ENCODE measurements at places on chromosomes 7 and 10.

DNA sequence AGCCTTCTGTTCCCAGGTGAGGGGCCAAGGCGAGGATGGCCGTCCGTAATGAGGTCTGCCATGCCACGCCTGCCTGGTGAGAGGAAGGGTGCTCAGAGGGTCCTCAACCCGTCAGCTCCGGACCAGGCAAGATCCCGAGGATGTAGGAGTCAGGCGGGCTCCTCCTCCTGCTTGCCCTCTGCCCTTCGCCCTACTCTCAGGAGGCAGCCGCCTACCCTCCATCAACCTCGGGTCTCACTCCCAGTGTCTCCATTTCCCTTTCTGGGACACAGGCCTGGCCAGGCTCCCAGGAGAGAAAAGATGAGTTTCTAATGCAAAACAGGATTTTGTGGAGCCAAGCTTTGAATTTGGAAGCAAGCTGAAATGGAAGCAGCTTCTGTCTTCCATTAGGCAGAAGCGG, 184.0 kb downstream of the PTPN20 start:
- no peak for DNase-seq

- peak; percentile 8 for DNase-seq
These were observed 52.7 kb upstream of the BTRC start for GRCh38 chr10:101301111-101301731.

- no peak for DNase-seq
These were observed 4.1 kb upstream of the PRSS1 start for GRCh38 chr7:142745091-142745635.

DNA sequence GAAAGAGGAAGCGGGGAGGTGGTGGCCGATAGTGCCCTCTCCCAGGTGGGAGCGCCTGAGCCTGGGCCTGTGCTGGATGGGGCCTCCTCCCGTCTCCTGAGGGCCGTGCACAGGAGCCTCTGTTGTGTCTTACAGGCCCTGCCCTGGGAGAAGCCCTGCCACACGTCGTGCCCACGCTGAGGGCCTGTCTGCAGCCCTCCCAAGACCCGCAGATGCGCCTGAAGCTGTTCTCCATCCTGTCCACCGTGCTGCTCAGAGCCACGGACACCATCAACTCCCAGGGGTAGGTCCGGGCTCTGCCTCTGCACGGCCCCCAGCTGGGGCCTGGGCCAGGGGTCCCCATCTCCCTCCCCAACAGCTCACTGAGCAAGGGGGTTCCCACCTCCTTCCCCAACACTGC, 43.3 kb upstream of the PRKAR1B start:
- DNase-seq = no peak

DNA sequence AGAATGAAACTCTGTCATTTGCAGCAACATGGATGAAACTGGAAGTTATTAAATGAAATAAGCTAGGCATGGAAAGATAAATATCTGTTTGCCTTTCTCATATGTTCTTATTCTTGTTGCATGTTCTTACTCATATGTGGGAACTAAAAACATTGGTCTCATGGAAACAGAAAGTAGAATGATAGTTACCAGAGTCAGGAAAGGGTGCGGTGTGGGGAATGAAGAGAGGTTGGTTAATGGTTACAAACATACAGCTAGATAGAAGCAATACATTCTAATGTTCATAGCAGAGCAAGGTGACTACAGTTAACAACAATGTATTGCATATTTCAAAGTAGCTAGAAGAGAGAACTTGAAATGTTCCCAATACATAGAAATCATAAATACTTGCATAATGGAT, 105.1 kb downstream of the FAM107B start:
- DNase-seq = no peak

DNA sequence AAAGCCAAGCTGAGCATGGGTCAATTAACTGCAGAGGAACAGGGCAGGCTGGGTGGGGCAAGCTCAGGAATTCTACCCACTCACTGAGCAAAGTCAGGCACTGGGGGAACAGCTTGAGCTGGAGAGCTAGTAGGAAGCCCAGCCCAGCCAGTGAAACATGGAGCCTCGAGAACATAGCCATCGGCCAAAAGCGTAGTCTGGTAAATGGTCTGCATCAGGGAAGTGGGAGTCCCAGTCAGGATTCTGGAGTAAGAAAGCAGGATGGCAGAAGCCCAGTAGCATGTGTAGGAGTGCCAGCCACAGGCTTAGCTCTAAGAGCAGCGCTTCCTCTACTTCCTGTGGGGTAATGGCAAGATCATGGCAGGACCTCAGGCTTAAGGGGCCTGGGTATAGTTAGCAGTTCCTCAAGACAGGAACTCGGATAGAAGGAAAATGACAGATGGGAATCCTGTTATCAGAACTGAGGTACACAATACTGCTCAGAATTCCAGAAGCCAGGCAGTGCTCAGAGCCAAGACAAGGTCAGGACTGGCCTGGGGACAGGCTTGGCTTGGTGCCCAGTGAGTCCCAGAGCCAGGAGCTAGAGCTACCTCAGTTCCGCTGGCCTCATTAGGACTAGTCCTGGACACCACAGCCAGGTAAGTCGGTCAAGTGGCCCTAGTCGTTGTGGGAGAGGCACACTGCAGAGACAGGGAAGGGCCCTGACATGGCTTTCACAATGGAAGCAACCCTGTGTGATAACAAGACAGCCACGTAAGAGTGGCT, 65.4 kb upstream of the MXI1 start:
- no peak for DNase-seq

GRCh38 chr10:4470231-4470835, 355.7 kb upstream of the AKR1E2 start:
- no peak for DNase-seq

DNA sequence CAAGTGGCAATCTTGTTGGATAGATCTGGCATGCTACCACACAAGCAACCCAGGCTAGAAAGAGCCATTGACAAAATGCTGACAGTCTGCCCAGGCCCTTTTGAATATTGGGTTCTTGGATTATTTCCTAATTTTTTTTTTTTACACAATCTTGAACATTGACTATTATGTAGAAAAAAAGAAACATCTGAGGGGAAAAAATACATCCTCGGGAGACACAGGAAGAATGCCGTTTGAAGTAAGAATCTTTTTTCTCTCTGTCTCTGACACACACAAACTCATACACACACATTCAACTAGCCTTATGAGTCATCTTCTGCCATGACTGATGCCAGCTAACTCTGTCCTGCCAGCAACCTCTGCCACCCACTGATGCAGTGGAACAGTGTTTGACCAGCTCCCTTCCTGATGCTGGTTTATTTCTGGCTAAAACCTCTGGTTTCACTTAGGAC, 47.2 kb downstream of the SORBS1 start:
- DNase-seq = no peak

- DNase-seq = peak; percentile 44
These were observed 97.7 kb downstream of the SH3PXD2A start for GRCh38 chr10:103757531-103758293.

- no peak for DNase-seq
These were observed 198.1 kb upstream of the LYZL2 start for GRCh38 chr10:30827531-30828120.

GRCh38 chr10:132860532-132860931, 74.6 kb upstream of the NKX6-2 start:
- no peak for DNase-seq

GRCh38 chr7:157764946-157765537, 428.2 kb downstream of the DNAJB6 start:
- DNase-seq = no peak

- DNase-seq = no peak
These were observed 285.9 kb upstream of the SMIM30 start for GRCh38 chr7:113404245-113404644.

DNA sequence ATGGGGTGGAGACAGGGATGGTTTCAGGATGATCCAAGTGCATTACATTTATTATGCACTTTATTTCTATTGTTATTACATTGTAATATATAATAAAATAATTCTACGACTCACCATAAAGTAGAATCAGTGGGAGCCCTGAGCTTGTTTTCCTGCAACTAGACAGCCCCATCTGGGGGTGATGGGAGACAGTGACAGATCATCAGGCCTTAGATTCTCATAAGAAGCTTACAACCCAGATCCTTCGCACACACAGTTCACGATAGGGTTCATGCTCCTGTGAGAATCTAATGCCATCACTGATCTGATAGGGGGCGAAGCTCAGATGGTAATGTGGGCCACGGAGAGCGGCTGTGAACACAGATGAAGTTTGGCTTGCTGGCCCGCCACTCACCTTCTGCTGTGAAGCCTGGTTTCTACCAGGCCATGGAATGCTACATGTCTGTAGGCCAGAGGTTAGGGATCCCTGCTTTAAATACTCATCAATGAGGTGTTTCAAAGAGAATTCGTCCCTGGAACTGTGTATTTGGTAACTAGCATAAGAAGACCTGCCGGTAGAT, 21.2 kb upstream of the PRKCQ start:
- DNase-seq = peak; percentile 66

DNA sequence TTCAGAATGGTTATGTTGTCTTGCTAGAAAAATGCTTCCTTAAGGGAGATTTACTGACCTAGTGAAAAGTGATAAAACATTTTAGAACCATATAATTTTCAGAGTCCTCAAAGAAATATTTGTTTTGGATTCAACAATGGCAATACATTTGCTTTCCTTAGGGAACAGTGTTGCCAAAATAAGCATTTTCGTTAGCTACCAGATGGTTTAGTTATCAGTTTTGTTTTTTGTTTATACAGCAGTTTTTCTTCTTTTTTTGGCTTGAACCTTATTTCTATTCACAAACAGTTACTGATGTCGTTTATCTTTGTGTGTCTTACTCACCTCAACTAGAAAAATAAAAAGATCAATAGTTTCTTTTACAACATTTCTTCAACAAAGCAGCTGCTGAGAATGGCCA, 48.6 kb downstream of the EXOC4 start:
- DNase-seq = no peak

DNA sequence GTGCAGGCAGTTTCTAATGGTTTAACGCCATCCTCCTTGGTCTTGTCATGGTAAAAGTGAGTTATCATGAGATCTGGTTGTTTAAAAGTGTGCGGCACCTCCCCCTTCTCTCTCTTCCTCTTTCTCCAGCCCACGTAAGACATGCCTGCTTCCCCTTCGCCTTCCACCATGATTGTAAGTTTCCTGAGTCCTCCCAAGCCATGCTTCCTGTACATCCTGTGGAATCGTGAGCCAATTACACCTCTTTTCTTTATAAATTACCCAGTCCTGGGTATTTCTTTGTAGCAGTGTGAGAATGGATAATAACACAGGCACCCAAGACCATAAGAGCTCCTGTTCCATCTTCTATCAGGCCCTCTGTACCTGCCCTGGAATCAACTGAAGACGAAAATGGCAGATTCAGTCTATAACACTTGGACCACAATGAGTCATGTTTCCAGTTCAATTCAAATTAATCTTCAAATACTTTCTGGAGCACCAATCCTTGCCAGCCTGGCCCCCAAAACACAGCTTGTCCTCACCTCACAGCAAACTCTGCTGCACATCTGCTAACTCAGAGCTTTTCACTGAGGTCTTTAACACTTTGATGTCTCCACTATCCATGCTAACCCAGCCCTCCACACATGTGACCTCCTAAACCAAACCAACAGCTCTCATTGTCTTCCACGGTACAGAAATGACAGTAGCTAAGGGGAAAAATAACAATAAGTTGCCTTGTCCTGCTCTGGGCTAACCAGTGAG, 73.2 kb downstream of the SFMBT2 start:
- DNase-seq = no peak

- no peak for DNase-seq
These were observed 40.8 kb downstream of the INPP5A start for GRCh38 chr10:132578287-132578951.

- no peak for DNase-seq
These were observed 134.3 kb downstream of the CUX1 start for GRCh38 chr7:101951757-101952156.

- DNase-seq = no peak
These were observed 137.2 kb upstream of the EFCAB10 start for GRCh38 chr7:105718511-105718925.

DNA sequence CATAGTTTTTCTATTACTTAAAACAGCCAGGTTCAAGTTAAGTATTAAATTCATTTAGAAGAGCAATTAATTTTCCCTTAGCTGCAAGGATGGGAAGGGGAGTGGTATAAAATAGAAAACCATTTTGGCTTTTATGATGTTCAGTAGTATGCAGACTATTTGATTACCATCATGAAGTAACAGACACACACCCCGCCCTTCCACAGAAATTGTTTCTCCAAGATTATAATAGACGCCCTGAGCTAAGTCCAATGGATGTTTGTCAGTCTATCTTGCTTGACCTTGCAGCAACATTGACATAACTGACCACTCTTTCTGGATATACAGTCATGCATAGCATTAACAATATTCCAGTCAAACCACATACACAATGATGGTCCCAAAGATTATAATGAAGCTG, 42.3 kb downstream of the CPEB3 start:
- DNase-seq = no peak

GRCh38 chr7:7793249-7793648, 74.8 kb upstream of the RPA3 start:
- DNase-seq = no peak

DNA sequence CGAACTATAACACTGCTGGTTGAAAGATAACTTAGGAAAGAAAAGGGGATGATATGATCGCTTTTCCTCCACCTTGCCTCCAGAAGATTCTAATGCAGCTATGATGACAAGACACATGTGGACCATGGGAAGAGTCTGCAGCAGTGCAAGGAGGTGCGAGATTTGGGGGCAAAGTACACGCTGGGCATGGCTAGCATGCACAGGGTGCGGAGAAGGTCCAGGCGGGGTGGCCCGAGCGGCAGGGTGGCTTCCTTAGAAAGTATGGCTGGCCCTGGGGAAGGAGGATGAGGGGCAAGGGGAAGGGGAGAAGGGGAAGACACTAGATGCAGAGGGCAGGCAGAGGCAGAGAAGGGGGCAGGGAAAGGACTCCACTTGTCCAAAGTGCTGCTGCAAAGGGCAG, 15.6 kb downstream of the ATXN7L1 start:
- no peak for DNase-seq

All from CD4-positive, alpha-beta T cell treated with Interleukin-4 for 4 hours (primary cell).